ENCODE measurements at places on chromosomes 7 and 10.

GRCh38 chr10:76631036-76631670, 1006.5 kb downstream of the KCNMA1 start:
- DNase-seq = no peak

DNA sequence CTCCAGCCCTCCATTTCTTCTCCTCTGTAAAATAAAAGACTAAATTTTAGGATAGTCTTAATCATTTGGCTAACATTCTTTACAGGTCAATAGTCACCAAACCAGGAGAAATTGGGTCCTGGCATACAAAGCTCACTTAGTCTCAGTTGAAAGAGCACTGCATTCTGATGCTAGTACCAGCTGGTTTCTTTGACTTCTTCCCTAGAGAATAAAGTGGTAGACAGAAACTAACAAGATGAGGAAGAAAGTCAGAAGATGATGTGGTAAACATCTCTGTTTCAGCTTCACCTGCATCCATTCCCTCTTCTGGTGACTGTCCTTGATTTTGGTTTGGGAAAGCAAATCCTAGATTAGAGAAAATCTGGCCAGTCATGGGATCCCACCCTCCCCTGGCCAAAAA, 37.2 kb downstream of the NKX2-3 start:
- DNase-seq = no peak

- DNase-seq = no peak
Observed at GRCh38 chr7:33395340-33395739, 266.0 kb downstream of the BBS9 start.

- peak; percentile 48 for DNase-seq
Observed at GRCh38 chr10:86046845-86047460, 319.6 kb downstream of the GRID1 start.

All from epithelial cell of prostate (primary cell).